ENCODE measurements at places on chromosomes 7 and 10. TPM values are rescaled to one million over a fixed set of nuclear protein-coding genes. Genes with fewer than 3 reads are reported as not detected.

DNA sequence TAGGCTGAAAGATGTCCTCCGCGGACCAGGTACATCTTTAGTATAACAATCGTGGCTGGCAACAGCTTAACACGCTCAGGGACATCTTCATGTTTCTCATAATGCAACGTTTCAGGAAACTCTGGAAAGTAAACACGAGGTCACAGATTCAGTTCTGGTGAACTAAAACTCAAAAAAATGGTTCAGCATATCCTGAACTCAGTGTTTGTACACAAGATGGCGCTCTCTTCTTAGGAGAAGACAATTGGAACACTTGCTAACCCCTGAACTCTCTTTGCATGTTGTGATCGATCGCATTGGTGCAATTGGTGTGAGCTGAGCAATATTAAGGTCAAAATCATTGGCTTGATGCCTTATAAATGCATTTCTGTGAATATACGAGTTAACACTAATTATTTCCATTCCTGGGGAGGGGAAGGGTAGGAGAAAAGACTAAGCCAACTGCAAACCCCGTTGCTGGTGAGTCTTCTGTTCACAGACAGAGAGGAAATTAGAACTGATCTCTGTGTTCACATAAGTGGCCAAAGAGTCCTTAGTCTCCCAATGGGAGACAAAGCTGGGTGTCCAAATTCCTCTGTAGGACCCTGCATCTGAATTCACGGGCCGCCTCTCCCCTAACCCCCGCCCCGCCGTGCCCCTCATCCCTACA is 52.6 kb upstream of the FAM180A start:
- peak; percentile 65 for DNase-seq

DNA sequence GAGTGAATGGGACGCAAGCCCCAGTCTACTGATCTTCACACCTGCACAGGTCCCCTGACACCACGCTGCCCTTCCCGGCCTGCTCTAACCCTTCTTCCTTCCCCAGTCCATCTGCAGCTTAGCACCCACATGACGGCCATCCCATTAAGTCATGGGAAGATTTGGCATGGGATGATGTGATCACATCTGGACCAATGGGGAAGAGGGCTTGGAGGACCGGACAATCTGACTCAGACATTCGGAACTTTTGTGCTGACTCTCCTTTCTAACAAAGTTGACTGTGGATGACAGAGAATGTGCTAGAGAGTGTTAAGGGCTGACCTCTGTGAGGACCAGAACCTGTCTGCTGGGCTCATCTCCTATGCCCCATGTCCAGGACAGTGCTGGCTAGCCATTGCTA is 15.6 kb downstream of the CXCL12 start:
- no peak for DNase-seq

GRCh38 chr7:74584160-74584954 is 73.2 kb upstream of the GTF2I start:
- DNase-seq = no peak

The SORCS1 gene
- polyA plus RNA-seq = 18.1 TPM

DNA sequence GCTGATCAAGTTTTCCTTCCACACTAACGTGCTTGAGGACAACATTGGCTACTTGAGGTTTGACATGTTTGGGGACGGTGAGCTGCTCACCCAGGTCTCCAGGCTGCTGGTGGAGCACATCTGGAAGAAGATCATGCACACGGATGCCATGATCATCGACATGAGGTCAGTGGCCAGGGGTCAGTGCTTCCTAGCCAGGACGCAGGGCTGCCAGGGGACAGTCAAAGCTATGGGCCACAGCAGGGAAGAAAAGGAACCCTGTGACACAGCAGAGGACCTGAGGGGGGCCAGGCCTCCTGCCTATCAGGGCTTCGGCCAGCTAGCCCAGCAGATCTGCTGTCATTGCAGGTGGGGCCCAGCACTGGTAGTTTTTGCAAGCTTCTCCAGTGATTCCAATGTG is 5.2 kb downstream of the RBP3 start:
- DNase-seq = no peak

DNA sequence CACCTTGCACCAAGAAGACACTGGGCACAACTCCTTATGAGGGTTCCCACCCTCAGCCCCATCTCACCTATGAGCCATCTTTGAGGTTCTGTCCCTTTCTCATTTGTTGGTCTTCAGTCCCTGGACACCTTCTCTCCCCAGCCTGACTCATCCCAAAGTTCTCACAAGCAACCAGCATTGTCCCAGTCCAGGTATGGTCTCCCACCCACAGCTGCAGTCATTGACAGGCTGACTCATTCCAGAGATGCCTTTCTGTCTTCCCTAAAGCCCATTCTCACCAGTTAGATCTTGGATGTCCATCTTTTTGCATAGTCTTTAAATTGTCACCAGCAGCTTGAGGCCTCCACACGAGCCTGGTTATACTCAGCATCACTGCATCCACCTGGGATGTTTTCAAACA is 26.7 kb upstream of the BMPR1A start:
- DNase-seq = no peak

DNA sequence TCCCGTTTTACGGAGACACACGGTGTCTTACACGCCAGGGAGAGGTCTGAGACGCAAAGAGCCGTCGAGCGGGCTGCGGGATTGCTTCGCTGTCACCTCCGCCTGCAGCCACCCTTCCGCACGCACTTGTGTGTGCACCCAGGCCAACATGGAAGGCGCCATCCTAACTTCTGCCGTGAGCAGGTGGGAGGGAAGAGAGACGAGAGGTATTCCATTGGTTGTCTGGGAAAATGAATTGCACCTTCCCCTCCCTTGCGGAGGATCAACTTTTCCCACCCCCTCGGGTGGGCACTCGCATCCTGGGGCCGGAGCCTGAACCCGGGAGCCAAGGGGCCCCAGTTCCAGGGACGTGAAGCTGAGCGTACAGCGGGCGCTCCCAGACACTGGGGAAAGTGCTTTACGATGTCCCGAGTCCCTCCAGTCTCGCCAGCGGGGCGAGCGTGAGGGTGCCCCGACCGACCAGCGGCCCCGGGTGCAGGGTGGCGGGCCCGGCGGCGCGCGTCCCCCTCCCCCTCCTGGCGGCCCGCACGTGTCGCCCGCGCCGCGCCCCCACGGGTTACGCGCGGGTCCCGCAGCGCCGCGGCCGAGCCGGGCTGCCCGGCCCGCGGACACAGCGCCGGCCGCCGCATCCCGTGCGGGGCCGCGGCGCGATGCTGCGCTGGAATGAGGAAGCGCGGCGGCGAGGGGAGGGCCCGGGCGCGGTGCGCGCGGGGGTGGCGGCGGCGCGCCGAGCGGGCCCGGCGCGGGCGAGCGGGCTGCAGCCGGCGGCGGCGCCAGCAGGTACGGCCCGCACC is 984 bp upstream of the IKZF1 start:
- DNase-seq = no peak

DNA sequence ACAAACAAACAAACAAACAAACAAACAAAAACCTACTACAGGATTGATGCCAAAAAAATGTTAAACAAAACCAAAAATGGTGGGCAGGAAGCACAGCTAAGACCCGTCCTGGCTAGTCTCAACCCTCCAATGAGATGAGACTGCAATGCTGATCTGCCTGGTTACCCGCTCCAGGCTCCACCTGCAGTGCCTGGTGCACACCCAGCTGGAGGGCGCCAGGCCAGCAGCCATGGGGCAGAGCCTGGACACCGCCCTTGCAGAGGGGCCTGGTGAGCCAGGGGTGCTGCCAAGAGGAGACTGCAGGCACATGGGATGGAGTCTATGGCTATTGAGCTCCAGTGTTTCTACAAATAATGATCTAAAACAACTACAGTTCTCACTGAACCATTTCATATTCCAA is 107.0 kb downstream of the LARP4B start:
- DNase-seq = no peak

DNA sequence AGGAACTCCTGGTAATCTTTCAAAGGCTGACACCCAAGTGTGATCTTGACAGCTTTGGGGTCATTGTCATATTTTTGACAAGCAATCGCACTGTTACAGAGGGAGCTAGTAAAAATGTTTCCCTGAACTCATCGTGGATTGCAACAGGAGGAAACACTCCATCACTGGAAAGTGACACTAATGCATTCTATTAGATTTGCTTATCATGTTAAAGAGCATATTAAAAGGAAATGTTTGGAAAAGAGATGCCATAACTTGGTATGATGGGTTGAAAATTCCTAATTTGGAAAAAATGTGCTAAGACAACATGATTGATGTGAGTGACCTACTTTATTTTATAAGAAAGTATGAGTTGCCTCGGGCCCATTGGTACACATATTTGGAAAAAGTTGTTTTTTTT is 22.7 kb upstream of the EMX2 start:
- no peak for DNase-seq

DNA sequence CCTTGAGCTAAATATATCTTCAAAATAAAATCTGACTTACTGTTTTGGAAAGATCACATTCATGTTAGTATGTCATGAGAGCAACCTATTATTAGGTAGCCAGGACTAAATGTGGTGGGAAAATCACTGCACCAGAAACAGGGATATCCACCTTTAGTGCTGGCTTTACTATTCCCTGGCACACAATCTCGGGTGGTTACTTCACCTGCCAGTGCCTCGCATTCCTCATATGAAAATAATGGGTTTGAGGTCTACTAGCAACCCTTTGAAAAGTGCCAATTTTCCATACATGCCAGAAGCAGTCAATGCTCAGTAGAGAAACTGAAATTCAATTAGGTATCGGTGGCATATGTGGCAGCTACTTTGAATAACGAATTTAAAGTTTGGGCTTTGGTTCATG is 36.8 kb downstream of the PTN start:
- DNase-seq = no peak

- no peak for DNase-seq
Measured at GRCh38 chr7:85292908-85293576, 106.2 kb upstream of the SEMA3D start.

The ZNF92 gene
- 18.8 TPM for polyA plus RNA-seq

The ZNF117 gene
- polyA plus RNA-seq = 32.9 TPM

The MAT1A gene
- polyA plus RNA-seq = 0.39 TPM

DNA sequence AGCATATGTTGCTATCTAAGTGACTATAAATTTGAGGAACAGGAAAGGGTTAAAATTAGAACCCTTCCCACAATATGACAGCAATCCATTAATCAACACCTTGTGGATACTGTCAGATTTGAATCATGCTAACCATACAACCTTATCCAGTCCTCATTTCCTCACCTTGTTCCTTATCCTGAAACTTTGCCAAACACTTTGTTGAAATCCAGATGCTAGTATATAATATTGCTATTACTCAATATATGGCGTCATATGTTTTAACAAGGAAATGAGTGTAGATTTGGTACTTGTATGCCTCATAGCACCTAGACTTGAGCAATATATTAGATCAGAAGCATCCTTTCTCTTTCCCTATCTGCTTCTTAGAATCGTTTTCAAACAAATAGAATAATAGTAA is 66.3 kb upstream of the SLC25A13 start:
- no peak for DNase-seq

- no peak for DNase-seq
Measured at GRCh38 chr10:71727738-71728737, 8.5 kb upstream of the C10orf105 start.

GRCh38 chr10:71463111-71463510 is 66.4 kb downstream of the CDH23 start:
- no peak for DNase-seq

The TMEM176B gene
- 21.7 TPM for polyA plus RNA-seq

The TMEM130 gene
- 144 TPM for polyA plus RNA-seq

- no peak for DNase-seq
Measured at GRCh38 chr7:2499719-2500430, 19.7 kb upstream of the LFNG start.

GRCh38 chr7:98514211-98515031 is 102.7 kb upstream of the NPTX2 start:
- no peak for DNase-seq

The PAOX gene
- polyA plus RNA-seq = 11.5 TPM

DNA sequence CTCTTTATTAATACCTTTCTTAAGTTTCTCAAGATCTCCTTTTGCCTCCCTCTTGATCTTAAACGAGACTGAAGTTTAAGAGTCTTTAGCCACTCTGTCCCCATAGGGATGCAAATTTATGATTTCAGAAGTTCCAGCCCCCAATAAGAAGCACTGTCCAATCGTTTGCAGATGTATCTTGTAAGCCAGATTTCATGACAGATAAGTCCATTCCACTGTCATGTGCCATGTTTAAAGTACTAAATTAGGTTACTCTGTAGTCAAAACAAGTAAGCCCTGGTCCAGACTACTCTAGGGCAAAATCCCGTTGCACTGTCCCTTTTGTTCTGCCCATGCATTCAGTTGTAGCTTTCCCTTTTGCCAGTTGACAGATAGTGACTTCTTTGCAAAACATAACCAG is 157.2 kb upstream of the KAT6B start:
- no peak for DNase-seq

The SH2D4B gene
- 0.14 TPM for polyA plus RNA-seq

DNA sequence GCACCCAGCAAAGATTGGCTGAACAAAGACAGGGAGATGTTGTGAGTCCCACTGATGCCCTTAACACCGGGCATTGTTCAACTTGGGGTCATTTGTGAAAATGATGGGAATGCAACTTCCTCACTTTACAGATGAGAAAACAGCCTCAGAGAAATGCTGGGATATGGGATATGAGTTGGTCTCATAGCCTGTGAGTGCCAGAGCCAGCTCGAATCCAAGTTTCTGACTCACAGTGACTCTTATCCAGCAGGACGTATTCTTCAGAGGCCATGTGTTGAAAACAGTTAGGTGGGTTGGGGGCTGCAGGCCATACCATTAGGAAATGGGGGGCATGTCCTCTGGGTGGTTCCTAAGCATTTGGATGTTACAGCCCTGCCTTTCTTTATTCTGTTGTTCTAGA is 45.2 kb downstream of the KIAA1217 start:
- DNase-seq = no peak

GRCh38 chr7:155872678-155873369 is 60.6 kb upstream of the SHH start:
- no peak for DNase-seq

- DNase-seq = no peak
Measured at GRCh38 chr7:87933605-87933952, 472 bp upstream of the ADAM22 start.

The SPDYE9 gene
- polyA plus RNA-seq = 1.6 TPM

DNA sequence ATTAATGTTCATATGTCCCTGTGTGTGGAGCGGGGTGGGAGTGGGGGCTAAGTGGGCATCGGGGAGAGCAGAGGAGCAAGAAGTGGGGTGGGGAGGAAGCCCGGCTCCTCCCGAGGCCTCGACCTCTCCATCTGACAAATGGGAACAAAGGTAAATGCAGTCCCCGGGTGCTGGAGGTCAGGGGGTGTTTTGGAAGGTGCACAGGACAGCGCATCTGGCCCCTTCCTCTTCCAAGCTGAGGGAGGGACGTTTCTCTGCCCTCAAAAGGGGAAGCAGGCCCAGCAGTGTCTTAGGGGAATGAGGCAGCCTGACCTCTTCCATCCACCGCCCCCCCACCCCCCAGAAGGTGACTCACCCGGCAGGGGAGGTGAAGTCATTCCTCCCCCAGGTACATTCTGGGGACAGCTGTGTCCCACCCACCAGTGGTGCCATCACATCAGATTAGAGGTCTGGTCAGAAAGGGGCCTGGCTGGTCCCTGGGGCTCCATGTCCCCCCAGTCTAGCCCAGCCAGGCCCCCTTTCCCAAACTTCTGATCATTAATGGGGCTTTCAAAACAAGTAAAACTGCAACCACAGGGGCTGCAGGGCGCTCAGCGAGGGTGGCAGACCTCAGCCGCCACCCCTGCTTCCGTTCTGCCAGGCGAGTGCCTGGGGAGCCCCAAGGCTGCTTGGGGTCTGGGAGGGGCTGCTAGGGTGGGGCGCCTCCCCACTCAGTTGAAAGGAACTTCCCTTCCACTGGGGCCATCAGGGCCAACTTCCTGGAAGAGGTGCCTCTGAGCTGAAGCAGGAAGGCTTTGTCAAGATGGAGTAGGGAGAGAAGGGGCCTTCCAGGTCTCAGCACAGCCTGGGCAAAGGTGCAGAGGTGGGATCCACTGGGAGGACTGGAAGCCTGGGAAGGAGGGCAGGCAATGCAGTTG is 10.8 kb downstream of the LFNG start:
- no peak for DNase-seq

The FAM25A gene
- not detected for polyA plus RNA-seq

GRCh38 chr7:23002698-23003097 is 11.2 kb downstream of the HYCC1 start:
- DNase-seq = no peak

Data from spinal cord (tissue), 10 donors.